ENCODE measurements at places on chromosomes 6 and 20.
A peak's percentile ranks its signal among the peaks of the same experiment; 100 is the strongest.

GRCh38 chr6:13767121-13767808, 47.1 kb downstream of the MCUR1 start:
- DNase-seq, result no peak

DNA sequence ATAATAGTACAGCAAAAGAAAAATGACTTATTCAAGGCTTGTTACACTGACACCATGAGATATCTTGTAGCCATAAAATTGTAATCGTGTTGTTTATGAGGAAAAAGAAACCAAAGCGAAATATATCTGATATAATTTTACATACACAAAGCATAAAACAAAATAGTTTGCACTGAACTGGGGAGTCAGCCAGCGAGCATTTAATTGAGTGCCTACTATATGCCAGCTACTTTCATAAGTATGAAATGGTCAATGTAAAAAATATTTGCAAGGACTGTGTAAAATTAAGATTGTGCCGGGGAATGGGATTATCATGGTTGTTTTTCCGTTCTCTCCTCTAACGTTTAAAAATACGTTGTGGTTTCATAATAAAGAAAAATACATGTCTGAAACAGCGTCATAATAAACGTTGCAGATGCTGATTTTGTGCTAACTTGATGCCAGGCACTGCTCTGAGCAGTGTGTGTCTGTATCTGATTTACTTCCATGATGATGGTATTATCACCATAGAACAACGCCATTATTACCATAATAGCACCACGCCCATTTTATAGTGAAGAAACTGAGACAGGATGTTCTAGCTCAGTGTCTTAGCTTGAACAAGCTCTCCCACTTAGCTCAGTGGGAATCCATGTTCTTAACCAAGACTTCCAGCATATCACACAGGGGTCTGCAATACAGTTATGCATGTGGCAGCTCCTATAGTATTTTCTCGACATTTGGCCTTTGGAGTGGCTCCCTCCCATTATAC, 144.6 kb downstream of the BCAS1 start:
- no peak for DNase-seq

- peak; percentile 39 for DNase-seq
These were observed 31.6 kb upstream of the LY86 start for GRCh38 chr6:6556738-6557503.

- DNase-seq, result no peak
These were observed 309.2 kb downstream of the CDC5L start for GRCh38 chr6:44696686-44697085.

- DNase-seq, result peak; percentile 85
These were observed at the start of gene BCAS4 for GRCh38 chr20:50794846-50795634. TSS of gene BCAS4 (plus strand) at chr20:50795061. CDS start at chr20:50795084, 23 bp downstream.

- DNase-seq, result peak; percentile 96
These were observed 75.5 kb downstream of the NOL4L start for GRCh38 chr20:32509639-32510066.

DNA sequence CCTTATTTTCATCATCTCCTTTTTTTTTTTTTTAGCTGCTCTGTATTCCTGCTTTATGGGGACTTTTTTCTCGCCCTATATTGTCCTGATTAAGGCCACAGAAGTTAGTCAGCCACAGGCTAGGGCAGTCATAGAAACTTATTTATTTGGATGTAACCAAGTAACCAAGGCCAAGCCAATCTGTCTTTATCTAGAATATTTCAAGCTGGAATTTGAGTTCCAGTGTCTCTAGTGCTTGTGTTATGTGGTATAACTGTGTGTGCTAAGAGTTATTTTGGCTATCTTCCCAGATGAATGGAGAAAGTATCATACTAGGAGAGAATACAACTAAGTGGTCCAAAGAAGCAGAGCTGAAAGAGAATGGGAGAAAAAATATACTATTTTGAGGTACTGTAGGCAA, 751.5 kb downstream of the CBLN4 start:
- no peak for DNase-seq

DNA sequence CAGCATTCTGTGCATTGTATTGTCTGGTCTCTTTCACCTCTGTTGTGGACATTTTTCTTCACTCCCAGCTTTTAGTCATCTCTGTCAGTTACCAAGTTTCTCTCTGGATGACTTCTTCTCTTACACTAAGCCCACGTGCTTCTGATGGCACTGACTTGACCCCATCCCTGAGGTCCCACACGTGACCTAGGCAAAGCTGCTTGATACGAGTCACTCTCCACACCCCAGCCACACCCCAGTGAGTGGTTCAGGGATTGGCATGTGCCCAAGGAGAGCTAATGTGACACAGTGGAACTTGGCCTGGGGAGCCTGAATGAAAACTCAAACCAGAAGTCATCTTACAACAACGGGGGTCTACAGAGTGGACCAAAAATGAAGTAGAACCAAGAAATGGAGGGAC, 32.2 kb downstream of the HTR1E start:
- DNase-seq, result no peak

DNA sequence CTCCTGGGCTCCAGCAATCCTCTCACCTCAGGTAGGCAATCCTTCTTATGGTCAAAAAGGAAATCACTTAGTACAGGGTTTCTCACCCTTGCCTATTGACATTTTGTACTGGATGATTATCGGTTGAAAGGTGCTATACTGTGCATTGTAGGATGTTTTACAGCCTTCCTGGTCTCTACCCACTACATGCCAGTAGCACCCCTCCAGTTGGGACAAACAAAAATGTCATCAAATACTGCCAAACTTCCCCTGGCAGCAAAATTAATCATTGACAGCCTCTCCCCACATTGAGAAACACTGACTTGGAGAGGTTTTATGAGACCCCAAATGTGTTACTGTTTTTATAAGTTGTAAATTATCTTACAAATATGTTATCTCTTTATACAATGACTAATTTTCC, 368.1 kb downstream of the PKHD1 start:
- no peak for DNase-seq

GRCh38 chr6:129104131-129104530, 221.2 kb downstream of the LAMA2 start:
- DNase-seq, result no peak

GRCh38 chr20:1646975-1647431, 10.6 kb downstream of the SIRPG start:
- no peak for DNase-seq

DNA sequence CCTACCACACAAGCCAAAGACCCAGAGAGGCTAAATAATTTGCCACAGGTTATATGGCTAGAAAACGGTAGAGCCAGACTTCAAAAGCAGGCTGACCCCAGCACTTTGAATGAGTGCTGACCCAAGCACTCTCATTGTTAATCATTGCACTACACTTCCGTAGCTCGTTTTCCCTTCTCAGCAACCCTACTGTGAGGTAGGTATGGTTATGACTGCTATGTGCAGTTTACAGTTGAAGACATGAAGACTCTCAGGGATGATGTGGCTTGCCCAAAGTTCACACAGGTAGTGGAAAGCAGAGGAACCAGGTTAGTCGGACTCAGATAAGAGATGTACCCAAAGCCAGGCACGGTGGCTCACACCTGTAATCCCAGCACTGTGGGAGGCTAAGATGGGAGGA, 33.5 kb upstream of the RIMS4 start:
- DNase-seq, result no peak

DNA sequence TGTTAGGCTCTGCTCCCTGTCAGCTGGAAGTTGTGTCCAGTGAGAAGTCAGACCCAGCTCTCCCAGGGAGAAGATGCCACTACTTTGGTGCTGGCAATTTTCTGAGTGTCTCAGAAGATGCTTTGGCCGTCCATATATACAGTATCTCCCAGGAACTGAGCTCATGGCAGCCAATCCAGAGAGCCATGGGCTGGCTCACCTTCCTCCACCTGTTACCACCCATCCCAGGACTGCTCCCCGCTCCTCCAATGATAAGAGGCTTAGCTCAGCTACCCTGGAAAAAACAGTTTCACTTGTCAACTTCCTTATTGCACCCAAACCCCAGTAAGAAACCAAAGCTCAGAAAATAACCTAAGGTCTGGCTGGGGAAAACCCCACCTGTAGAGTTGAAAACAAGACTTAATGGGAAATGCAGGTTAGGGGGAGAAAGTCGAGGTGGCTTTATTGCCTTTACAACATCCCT, at the start of gene BNIP5:
Gene BNIP5, minus strand, starts transcription at position 110 of the 463 bp plus-strand sequence. CDS start 6,198 bp downstream, outside the sequence.
- DNase-seq, result peak; percentile 40

GRCh38 chr20:50588034-50588736, 78.0 kb downstream of the PTPN1 start:
- peak; percentile 40 for DNase-seq

Measured in MM.1S (cell line).